Epithelial cell of proximal tubule (primary cell): ENCODE measurements at places on chromosomes 7 and 10. TPM values are rescaled to one million over a fixed set of nuclear protein-coding genes. Genes with fewer than 3 reads are reported as not detected.
A peak's percentile ranks its signal among the peaks of the same experiment; 100 is the strongest.

DNA sequence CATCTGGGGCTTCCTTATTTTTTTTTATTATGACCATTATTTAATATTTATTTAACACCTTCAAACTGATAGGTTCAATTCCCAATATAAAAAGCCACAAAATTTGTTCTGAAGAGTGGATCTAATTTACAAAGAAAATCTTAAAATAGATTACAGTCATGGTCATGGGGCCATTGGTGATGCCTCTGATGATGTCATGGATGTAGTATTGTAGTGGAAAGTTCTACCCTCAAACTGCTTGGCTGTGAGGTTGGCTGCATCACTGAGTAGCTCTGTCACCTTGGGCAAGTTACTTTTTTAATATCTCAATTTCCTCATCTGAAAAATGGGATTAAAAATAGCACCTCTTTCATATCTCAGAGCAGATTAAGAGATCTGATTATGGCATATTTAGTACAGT is 128.5 kb downstream of the DKK1 start:
- DNase-seq = no peak

- DNase-seq = no peak
These were observed 16.1 kb downstream of the GNAI1 start for GRCh38 chr7:80150611-80151273.

DNA sequence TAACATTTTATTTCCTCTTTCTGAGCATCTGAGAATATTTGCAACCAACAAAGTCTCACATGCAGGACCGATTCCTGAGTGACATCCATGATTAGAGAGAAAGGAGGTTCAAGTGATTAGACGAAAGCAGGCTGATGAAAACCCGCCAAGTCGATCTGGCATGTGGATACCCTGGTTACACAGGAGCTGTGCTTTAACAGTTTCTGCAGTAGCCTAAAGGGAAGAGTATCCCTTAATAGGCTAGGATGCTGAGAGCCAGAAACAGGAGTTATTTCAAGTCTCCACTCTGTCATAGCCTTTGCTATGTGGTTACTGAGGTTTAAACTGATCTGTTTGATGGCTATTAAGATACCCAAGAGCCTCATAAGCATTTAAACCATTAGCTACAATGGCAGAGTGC is 82.5 kb downstream of the PRKCQ start:
- no peak for DNase-seq

DNA sequence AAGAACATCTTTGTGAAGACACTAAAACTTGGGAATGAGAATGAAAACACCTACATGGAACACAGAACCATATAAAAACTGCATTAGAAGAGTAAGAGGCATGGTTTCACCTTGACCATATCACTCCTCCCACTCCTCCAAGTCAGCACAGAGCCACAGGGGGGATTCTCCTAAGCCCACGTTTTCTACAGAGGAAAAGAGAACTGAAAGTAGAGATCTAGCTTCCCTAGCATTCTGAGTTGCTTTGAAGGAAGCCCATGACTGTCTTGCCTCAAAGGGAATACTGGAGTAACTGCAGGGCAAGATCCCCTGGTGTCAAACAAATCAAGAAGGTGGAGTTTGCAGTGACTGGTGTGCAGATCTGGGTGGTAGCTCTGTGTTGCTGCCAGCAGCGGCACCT is 43.9 kb downstream of the HBP1 start:
- no peak for DNase-seq

- peak; percentile 32 for DNase-seq
These were observed 489.4 kb upstream of the SORCS1 start for GRCh38 chr10:107653832-107654287.

DNA sequence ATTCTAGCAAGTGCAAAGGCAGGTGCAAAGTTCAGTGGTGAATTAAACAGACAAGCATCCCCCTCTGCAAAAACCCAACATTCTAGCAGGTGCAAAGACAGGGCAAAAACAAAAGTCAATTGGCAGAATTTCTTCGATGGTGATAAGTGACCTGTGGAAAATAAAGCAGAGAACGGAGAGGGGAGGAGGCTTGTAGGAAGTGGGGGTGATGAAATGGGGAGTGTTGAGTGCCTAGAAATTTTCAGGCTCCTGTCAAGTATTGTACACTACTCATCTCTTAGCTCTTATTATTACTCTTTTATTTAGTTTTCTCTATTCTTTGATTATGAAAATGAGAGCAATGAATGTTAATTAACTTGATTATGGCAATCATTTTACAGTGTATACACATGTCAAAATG is 2.4 kb upstream of the CD36 start:
- no peak for DNase-seq

- DNase-seq = peak; percentile 99
These were observed 30.7 kb upstream of the APBB1IP start for GRCh38 chr10:26407406-26407969.

- DNase-seq = no peak
These were observed 43.4 kb downstream of the CAMK2B start for GRCh38 chr7:44281811-44282600.

- no peak for DNase-seq
These were observed 98.9 kb upstream of the PRR15 start for GRCh38 chr7:29464753-29465152.

DNA sequence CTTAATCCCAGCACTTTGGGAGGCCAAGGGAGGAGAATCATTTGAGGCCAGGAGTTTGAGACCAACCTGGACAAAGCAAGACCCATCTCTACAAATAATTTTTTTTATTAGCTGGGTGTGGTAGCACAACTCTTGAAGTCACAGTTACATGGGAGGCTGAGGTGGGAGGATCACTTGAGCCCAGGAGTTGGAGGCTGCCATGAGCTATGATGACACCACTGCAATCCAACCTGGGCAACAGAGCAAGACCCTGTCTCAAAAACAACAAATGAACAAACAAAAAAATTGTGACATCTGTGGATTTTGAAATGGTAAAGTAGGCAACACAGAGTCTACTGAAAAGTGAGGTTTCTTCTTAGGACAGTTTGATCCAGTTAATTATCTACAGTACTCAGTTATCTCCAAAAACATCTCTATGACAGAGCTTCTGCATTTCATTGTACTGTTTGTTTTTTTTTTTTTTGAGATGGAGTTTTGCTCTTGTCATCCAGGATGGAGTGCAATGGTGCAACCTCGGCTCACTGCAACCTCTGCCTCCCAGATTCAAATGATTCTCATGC is 3.3 kb upstream of the ANKRD61 start:
- DNase-seq = no peak

Gene SEMA3E
- 0.35 and 0.94 TPM in 2 replicates for total RNA-seq

Gene EGR2
- total RNA-seq = 0.06 TPM in 1 of 2 replicates, not detected in the other

Gene CTBP2
- total RNA-seq = 57.3 and 106 TPM in 2 replicates

Gene LRRD1
- total RNA-seq = not detected in 2 replicates

Gene KCNMA1
- total RNA-seq = 12.5 and 19.5 TPM in 2 replicates

Gene ZNF273
- 6.3 and 9.8 TPM in 2 replicates for total RNA-seq

Gene ELN
- total RNA-seq = 0.12 TPM in 1 of 2 replicates, not detected in the other

Gene NRF1
- 6.6 and 6.8 TPM in 2 replicates for total RNA-seq

Gene EVX1
- not detected in 2 replicates for total RNA-seq
